CD4-positive, alpha-beta T cell (primary cell): ENCODE measurements at places on chromosomes 2 and 18.

GRCh38 chr2:40281021-40281940 lies 170.6 kb downstream of the SLC8A1 start:
- no peak for DNase-seq

DNA sequence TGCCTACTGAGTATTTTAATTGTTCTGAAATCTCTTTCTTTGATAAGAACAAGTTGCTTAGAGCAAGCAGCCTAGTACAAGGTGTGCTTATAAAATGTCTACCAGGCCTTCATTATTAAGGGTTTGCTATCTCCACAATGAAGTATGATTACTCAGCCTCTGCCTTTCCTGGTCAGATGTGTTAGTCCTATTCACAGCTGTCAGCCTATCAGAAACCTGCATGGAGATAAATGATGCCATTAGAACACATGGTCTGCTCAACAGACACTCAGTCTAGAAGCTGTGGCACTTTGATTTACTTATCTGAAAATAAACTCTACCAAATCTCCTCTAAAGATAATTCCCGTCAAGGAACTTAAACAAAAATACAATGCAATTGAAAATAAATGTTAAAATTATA lies 448.7 kb downstream of the ERBB4 start:
- no peak for DNase-seq

DNA sequence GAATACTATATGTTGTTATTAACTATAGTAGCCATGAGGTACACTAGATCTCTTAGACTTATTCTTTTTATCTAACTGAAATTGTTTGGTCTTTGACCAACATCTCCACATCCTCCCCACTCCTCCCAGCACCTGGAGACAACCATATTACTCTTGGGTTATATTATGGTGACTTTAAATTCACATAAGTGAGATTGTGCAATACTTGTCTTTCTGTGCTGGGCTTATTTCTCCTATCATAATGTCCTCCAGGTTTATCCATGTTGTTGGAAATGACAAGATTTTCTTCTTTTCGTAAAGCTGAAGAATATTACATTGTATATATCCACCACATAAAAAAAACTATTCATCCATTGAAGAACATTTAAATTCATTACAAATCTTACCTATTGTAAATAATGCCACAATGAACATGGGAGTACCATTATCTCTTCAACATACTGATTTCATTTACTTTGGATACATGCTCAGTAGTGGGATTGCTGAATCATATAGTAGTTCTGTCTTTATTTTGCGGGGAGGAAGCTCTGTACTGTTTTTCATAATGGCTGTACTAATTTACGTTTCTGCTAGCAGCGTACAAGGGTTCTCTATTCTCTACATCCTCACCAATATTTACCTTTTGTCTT lies 159.2 kb upstream of the SCN7A start:
- no peak for DNase-seq

DNA sequence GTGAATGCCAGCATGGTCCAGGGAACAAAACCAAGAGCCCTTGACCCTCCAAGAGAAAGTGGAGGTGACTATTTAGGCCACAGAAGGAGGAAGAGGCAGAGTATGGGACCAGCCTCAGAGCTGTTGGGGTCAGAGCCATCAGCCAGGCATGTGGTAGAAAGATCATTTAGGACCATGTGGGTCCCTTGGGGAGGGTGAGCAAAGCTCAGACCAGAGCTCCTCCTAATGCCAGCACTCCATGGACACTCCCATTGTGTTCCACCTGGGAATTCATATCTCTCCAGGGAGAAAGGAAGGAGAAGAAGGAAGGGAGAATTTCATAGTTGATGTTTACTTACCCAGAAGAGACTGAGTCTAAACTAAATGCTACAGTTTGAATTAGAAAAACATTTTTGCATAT lies 73.2 kb downstream of the CYBRD1 start:
- no peak for DNase-seq

GRCh38 chr2:55887901-55888624 lies 35.5 kb downstream of the EFEMP1 start:
- no peak for DNase-seq

DNA sequence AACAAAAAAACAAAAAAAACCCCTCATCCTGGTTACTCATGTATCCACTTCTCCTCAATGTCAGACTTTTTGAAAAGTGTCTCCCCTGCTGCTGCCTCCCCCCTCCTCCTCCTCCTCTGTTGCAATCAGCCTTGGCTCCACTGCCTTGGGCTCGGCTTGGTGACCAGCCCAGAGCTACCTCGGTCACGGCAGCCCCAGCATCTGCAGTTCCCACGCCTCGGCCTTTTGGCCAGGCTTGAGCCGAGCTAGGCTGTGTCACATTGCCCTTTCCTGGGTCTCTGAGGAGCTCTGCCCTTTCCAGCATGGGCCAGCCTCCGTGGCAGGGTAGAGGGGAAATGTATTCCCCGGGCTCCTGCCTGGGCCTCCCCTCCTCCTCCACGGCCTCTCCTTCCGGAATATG lies 22.7 kb upstream of the INHBB start:
- no peak for DNase-seq

DNA sequence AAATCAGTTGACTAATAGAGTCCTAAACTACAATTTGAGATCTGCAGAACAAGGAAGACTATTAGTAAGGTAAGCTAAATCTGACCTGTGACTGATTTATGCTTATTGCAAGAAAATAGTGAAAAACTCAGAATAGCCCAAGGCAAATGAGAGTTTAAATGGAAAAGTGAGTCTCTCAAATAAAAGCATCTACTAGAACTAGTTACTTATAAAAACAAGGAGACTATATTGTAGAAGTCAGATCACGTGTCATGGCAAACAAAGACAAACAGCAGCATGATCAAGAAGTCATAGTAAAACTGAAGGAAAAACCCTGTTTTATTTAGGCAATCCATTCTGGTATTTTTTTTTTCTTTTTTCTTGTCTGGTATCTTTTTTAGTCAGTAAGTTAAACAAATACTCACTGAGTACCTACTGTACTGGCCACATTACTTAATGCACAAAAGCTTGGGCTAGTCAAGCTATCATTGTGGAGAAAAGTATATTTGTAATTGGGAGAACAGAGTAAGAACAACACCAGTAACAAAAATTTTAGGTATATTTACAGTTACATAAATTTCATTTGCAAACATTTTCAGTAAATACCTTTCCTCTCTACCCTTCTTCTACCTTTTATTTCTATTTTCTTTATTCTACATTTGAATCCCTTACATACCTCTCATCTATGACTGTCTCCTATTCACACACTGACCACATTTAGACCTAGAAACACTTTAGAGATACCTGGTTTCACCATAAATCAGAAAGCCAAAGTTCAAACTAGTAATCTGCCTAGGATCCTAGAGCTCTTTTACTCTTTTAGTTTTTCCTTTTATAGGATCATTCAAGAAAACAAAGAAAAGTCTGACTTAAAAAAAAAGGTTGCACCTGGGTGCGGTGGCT lies 23.7 kb downstream of the CCDC88A start:
- no peak for DNase-seq

GRCh38 chr2:166152064-166152463 lies 24.2 kb upstream of the SCN1A start:
- DNase-seq, result no peak

GRCh38 chr18:55934821-55935220 lies 346.8 kb upstream of the TCF4 start:
- no peak for DNase-seq

- no peak for DNase-seq
Observed at GRCh38 chr18:78228974-78229373, 750.6 kb upstream of the SALL3 start.
